GM20000 (cell line): ENCODE measurements at places on chromosomes 6 and 20.

- DNase-seq, result no peak
Observed at GRCh38 chr6:53411451-53411850, 62.7 kb upstream of the ELOVL5 start.

DNA sequence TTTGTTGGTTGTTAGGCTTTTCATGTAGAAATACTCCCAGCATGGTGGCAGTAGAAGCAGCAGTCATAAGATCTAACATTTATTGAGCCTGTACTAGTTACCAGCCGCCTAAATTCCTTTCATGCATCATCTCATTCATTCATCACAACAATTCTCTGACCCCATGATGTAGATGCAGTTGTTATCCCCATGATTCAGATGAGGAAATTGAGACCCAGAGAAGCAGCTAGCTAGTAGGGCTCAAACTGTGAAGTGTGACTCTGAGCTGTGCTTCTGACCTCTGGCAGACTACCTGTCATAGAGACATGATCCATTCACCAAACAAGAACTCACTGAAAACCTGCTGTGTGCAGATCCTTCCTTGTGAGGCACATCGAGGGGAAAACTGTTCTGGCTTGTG lies 16.9 kb downstream of the RREB1 start:
- DNase-seq, result no peak

GRCh38 chr20:48260129-48260756 lies 475.0 kb upstream of the SULF2 start:
- no peak for DNase-seq

DNA sequence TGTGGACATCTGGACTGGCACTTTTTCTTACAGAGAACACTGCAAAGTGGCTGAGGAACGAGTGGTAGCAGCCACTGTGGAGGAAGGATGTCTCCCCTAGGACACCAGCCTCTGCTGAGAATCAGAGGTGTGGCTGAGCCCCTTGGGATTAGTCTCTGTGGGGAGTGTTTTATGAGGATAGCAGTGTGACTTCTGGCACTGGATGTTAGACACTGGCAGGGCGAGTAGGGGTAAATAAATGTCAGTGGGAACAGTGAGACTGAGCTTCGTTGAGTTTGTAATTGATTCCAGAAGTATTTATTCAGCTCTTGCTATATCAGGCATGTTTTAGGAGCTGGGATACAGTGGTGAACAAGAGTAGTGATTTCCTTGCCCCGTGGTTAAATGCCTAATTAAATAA lies 124.0 kb downstream of the JARID2 start:
- DNase-seq, result no peak

DNA sequence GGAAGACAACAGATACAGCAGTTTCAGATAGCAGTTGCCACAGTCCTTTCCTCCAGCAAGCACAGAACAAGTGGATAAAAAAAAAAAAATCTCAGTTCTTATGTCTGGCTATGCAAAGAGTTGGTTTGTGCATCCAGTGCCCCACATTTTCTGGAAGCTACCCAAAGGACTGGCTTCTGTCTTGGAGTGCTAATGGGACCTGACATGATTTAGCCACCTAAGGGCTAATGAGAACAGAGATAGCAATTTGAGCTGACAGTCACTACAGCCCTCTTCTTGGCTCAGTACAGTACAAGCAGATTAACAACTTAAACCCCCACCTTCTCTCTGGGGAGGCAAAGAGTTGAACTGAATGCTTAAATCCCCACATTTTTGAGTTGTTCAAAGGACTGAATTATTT lies 976.8 kb downstream of the TBC1D32 start:
- DNase-seq, result no peak

- no peak for DNase-seq
Observed at GRCh38 chr6:38570750-38571149, 69.0 kb downstream of the BTBD9 start.

- DNase-seq, result no peak
Observed at GRCh38 chr6:46677314-46677654, 10.4 kb upstream of the TDRD6 start.

DNA sequence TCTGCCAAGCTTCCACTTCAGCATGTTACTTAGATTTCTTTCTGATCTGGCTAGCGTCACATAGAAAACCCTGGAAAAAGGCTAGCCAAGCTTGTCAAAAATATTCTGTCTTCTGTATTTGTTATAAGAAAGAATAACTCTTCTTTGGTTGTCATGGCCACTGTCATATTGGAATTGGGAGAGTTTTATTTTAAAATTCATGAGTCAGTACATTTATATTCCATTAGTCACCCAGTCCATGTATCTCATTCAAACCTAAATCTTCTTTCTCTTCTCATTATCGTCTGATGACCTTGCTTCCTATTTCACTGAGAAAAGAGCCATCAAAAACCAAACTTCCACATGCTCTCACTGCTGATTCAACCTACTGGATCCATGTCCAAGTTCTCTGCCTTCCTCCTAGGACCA lies 65.7 kb downstream of the EPM2A start:
- no peak for DNase-seq

GRCh38 chr20:63461104-63461763 lies 11.2 kb downstream of the KCNQ2 start:
- no peak for DNase-seq

GRCh38 chr20:53384392-53384791 lies 209.2 kb downstream of the ZNF217 start:
- no peak for DNase-seq

DNA sequence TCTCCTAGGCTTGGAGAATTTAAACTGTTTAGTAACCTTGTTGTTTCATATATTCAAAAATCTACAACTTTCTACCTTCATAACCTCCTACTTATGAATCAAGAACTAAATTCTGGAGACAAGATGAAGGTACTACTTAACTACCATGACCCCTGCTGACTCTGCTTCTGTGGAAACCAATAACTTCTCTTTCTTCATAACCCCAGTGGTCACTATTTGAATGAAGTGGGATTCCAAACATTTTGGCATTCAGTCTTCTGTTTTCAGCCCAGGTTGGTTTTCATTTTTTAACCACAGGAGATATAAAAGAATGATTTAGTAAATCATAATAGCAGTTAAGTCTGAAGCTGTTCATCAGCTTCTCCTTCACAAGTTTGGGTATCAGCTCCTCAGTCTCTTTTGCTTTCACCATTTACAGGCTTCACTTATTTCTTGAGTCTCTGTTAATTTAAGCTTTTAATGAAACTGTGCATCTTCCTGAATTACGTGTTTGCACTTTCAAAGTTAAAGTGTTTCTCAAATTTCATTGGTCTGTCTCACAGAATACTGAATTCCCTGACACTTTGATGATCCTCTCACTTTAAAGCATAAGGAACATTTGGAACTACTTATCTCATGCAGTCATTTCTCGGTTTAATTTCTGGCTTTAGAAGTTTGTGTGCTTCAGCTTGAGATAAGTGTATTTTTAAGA lies 9.5 kb downstream of the SENP6 start:
- no peak for DNase-seq

DNA sequence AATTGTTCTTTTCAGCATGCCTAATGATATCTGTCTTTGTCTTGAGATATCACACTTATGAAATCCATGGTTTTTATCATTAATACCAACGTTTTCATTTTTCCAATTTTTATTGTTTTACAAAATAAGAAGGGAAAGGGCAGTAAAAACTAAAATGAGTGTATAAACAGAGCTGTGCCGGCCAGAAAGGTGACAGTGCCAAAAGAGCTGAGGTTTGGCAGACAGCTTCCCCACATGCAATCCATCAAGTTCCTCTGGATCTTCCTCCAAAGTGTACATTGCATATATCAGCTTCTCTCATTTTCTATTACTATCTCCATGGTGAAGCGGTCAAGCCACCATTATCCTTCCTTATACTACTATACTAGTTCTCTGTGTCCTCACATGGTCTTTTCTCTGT lies 10.1 kb upstream of the TMEM244 start:
- DNase-seq, result no peak

DNA sequence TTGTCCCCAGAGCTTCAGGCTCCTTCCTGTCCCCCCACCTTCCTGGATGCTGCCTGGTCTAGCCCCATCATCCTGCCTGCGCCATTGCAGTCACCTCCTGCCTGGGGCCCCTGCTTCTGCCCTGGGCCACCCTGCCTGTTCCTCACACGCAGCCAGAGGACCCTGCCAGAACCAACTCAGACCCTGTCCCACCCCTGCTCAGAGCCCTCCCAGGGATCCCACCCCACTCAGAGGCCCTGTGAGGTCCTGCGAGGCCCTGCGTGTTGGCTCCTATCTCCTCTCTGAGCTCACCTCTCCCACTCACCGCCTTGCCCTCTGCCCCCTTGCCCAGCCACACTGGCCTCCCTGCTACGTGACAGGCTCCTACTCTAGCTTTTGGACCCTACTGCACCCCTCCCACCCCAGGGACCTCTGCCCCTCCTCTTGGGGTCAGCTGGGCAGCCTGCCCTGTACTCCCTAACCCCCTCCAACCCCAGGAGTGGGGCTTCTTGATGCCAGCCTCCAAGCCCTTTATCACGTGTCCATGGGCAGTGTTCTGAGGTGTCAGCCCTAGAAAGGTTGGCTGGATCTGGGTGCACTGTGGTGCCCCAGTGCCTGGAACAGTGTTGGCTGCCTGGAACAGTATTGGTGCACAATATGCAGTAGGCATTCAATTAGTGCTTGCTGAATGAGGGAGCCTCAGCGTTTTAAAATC lies 68.3 kb downstream of the CEBPB start:
- no peak for DNase-seq

DNA sequence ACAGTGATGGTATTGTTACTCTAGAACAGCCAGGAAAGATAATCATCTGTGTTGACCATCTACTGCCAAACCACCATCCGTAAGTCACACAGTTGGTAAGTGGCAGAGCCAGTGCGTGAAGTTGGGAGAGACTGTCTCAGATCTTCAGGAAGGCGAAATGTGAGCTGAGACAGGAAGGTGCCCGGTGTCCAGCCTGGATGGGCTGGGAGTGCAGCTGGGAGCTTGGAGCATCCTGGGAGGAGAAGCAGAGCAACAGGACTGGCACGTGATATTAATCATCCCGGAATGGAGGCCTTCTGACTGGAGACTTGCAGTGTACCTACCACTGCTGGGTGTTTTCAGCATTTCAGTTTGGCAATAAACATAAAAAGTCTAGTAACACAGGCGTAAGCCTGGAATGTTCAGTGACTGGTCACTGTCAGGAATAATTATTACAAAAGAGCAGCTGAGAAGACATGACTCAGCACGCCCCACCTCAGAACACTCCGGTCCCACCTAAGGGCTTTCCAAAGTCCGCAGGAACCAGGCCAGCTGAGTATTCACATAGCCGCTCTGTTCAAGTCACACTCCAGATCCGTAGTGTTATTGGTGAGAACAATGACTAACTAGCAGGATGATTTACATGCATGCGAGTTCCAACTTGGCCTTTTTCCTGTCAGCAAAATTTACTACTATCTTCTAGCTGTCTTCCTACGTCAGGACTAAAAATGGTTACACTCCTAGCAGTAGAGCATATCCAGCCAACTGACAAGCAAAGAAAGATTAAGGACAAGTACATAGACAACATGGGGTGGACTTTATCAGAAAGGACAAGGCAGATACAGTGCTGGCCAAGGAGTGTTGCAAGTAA lies 45.1 kb upstream of the PNRC1 start:
- no peak for DNase-seq

GRCh38 chr20:63006540-63007359 lies at the start of gene BHLHE23:
Gene BHLHE23 (minus strand): TSS chr20:63006964. CDS start chr20:63006774, 190 bp downstream.
- DNase-seq, result peak; percentile 74

GRCh38 chr6:105163183-105163582 lies 16.6 kb downstream of the POPDC3 start:
- DNase-seq, result no peak

DNA sequence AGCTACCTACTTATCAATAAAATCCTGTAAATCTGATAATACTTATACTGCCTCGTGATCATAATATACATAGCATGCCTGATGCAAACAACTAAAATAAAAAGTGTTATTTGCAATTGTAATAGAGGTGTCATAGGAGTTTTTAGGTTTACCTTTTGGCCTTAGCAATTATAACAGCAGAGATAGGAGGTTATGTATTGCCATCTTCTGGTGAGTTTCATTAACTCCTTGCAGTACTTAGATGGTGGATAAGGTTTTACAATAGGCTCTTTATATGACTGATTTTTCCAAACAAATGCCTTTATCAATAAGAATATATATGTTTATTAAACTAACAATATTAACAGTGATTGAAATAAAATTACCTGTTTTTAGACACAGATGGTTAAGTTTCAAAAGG lies 27.8 kb upstream of the MYCT1 start:
- DNase-seq, result no peak

- DNase-seq, result no peak
Observed at GRCh38 chr6:97405818-97406409, 122.9 kb upstream of the MMS22L start.
